Activated T-helper 2 cell treated with anti-CD3 and anti-CD28 coated beads, Interferon-gamma antibody, Interleukin-2, Interleukin-4, amounts not matched to agents 10 μg/mL and 5 μg/mL and 100 μg/mL, durations not matched to agents 14 hours and 24 hours and 36 hours (primary cell): ENCODE measurements at places on chromosomes 4 and X. TPM values are rescaled to one million over a fixed set of nuclear protein-coding genes. Genes with fewer than 3 reads are reported as not detected.
A peak's percentile ranks its signal among the peaks of the same experiment; 100 is the strongest.

DNA sequence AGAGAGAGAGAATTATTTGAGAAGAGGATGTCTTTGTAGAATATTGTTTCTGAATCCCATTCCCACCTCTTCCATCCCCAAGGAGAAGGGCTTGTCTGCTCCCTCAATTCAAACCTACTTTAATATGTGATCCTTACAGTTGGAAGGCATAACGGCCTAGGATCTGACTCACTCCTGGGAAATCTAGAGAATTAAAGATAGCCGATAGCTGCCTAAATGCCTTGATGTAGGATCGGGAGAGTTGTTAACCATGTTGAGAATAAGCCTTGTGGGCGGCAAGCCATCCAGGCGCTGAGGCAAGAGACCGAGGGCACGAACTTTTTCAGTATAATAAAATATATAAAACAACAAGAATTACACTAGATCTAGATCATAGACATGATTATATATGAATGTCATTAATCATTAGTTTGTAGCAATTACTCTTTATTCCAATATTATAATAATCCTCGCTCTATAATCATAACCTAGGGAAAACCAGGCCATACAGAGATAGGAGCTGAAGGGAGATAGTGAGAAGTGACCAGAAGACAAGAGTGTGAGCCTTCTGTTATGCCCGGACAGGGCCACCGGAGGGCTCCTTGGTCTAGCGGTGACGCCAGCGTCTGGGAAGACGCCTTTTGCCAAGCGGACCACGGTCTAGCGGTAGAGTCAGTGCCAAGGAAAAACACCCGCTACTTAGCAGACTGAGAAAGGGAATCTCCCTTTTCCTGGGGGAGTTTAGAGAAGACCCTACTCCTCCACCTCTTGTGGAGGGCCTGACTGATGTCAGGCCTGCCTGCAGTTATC, 13.5 kb downstream of the EMCN start:
- no peak overlapping the region for H3K27ac ChIP-seq
- peaks cover 3% of the 10 kb centered on the region for H3K27me3 ChIP-seq
- no peaks in the 10 kb centered on the region for H3K4me1 ChIP-seq
- H3K36me3 ChIP-seq, result no peaks in the 10 kb centered on the region
- no peak for DNase-seq
- H3K4me3 ChIP-seq, result no peak overlapping the region

DNA sequence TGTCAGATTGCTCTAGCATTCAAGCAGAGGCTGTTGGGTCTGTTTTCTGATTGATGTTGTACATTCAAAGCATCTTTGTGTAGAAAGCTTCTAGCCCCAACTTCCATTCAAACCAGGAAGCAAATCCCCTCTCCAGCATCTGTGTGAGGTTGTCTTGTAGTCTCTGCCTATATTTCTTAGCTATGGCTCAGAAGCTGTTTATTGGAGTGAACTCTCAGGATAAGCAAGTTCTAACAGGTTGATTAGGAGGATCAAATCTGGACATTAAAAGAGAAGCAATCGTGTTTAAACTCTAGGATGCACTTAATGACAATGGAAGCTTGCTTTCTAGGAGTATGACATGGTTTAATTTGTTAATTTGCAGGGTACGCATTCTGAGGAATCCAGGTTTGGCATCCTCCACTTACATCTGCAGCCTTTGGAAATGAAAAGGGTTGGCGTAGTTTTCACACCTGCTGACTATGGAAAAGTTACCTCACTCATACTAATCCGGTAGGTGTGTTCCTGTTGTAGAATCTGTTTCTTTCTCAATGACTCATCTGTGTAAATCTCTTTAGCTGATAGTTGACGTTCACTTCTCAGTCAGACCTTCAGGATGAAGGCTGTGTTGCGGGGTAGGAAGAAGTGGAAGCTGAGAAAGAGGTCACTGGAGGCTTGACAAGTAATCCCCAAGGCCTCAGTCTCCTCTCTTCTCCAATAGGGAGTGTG, 88.0 kb upstream of the TLR2 start:
- no peaks in the 10 kb centered on the region for H3K27me3 ChIP-seq
- peak overlapping the region; percentile 1 for H3K27ac ChIP-seq
- no peak overlapping the region for H3K4me3 ChIP-seq

- no peak overlapping the region for H3K27ac ChIP-seq
- peaks cover 2% of the 10 kb centered on the region for H3K4me1 ChIP-seq
- no peak overlapping the region for H3K4me3 ChIP-seq
- H3K27me3 ChIP-seq, result no peaks in the 10 kb centered on the region
- DNase-seq, result no peak
Observed at GRCh38 chrX:9147086-9147485, 113.2 kb upstream of the FAM9B start.

- H3K4me3 ChIP-seq, result no peak overlapping the region
- no peaks in the 10 kb centered on the region for H3K36me3 ChIP-seq
- no peaks in the 10 kb centered on the region for H3K4me1 ChIP-seq
- no peak for DNase-seq
- no peak overlapping the region for H3K27ac ChIP-seq
- no peaks in the 10 kb centered on the region for H3K27me3 ChIP-seq
Observed at GRCh38 chr4:134024251-134024650, 177.3 kb downstream of the PABPC4L start.

- H3K36me3 ChIP-seq, result no peaks in the 10 kb centered on the region
- H3K27ac ChIP-seq, result no peak overlapping the region
- no peaks in the 10 kb centered on the region for H3K4me1 ChIP-seq
- no peak overlapping the region for H3K4me3 ChIP-seq
- no peak for DNase-seq
- H3K27me3 ChIP-seq, result no peaks in the 10 kb centered on the region
Observed at GRCh38 chr4:176616151-176616550, 176.6 kb downstream of the VEGFC start.

- H3K4me1 ChIP-seq, result peaks cover 30% of the 10 kb centered on the region
- DNase-seq, result no peak
- H3K27me3 ChIP-seq, result no peaks in the 10 kb centered on the region
- peaks cover 4% of the 10 kb centered on the region for H3K36me3 ChIP-seq
Observed at GRCh38 chr4:150942539-150942938, 72.5 kb downstream of the LRBA start.

The NSG1 gene
- total RNA-seq, result not detected in 2 replicates

- H3K4me3 ChIP-seq, result no peak overlapping the region
- H3K36me3 ChIP-seq, result no peaks in the 10 kb centered on the region
- H3K27ac ChIP-seq, result no peak overlapping the region
- DNase-seq, result no peak
Observed at GRCh38 chr4:73976716-73977115, 5.1 kb downstream of the PF4 start.

The PPP2R2C gene
- not detected in 2 replicates for total RNA-seq

DNA sequence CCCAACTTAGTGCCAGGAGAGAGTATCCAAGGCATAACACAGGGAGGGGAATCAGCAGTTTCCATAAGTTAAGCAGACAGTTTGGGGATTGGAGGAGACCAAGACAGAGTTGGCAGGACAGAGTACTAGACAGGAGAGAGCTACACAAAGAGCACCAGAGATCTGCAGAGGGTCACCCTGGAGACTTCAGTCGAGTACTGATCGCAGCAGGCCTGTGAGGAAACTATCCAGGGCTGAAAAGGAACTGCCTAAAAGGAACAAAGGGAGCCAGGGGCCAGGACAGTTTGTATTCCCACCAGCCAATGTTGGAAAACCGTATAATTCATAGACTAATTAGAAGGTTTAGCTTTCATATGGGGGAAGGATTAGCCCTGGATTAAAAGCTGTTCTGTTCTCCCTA, 80.6 kb upstream of the ENPP6 start:
- DNase-seq, result no peak
- peaks cover 3% of the 10 kb centered on the region for H3K4me1 ChIP-seq
- H3K27me3 ChIP-seq, result no peaks in the 10 kb centered on the region
- no peak overlapping the region for H3K27ac ChIP-seq
- no peak overlapping the region for H3K4me3 ChIP-seq

GRCh38 chr4:7169134-7169533, 23.2 kb upstream of the SORCS2 start:
- peaks cover 2% of the 10 kb centered on the region for H3K27me3 ChIP-seq
- no peak overlapping the region for H3K27ac ChIP-seq
- H3K4me3 ChIP-seq, result no peak overlapping the region
- no peak for DNase-seq

DNA sequence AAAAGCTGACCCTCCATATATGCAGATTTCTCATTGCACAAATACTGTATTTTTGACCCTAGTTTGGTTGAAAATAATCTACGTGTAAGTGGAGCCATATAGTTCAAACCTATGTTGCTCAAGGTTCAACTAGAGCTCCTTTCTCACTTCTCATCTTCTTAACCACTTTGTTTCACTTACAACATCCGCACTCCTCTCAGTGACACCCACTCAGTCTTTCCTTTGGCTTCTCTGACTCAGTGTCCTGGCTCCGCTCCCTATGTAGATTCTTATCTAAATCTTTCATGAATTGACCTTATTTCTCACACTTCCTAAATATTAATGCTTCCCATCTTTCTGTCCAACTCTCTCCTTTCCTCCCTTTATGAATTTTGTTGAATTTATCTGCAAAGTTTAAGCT, 32.9 kb upstream of the DKK2 start:
- no peak for DNase-seq
- no peak overlapping the region for H3K27ac ChIP-seq
- peaks cover 2% of the 10 kb centered on the region for H3K4me1 ChIP-seq
- H3K27me3 ChIP-seq, result no peaks in the 10 kb centered on the region
- no peak overlapping the region for H3K4me3 ChIP-seq

- peaks cover 33% of the 10 kb centered on the region for H3K36me3 ChIP-seq
- H3K4me1 ChIP-seq, result peaks cover 34% of the 10 kb centered on the region
- H3K27me3 ChIP-seq, result no peaks in the 10 kb centered on the region
- H3K4me3 ChIP-seq, result no peak overlapping the region
- H3K27ac ChIP-seq, result peak overlapping the region; percentile 35
Observed at GRCh38 chr4:112183252-112183651, 38.0 kb downstream of the FAM241A start.

DNA sequence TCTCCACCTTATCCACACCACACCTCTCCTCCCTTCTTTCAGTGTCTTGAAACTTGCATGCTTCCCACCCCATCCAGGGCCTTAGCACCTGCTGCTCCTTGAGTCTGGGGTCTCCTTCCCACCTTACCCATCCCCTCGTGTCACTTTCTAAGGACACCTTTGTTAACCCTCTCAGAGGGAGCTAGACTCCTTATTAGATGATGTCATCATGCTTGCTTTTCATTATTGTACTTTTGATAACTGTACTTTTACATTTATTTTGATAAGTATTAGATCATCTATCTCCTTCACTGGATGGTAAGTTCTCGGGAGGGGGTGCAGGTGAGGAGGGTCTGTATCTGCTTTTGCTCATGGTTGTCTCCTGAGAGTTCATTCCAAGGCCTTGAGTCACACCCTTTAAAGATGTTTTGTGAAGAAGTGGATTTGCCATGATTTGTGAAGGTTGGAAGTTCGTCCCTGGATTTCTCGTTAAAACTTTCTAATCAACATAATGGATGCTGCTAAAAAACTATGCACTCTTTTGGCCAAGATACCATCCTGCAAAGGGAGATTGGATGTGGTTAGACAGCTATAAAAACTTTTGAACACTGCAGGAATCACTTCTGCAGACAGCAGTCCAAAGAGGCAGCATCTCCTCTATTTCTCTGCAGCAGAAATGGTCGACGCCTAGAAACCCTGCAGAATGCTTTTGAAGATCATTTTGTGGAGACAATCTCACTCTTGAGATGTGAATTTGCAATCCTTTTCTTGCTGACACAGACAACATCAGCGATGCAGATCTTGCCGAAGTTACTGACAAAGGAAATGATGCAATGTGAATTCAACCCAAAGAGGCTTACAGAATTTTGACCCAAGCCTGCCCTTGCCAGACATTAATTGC, 69.6 kb downstream of the ENPP6 start:
- no peaks in the 10 kb centered on the region for H3K27me3 ChIP-seq
- no peaks in the 10 kb centered on the region for H3K36me3 ChIP-seq

DNA sequence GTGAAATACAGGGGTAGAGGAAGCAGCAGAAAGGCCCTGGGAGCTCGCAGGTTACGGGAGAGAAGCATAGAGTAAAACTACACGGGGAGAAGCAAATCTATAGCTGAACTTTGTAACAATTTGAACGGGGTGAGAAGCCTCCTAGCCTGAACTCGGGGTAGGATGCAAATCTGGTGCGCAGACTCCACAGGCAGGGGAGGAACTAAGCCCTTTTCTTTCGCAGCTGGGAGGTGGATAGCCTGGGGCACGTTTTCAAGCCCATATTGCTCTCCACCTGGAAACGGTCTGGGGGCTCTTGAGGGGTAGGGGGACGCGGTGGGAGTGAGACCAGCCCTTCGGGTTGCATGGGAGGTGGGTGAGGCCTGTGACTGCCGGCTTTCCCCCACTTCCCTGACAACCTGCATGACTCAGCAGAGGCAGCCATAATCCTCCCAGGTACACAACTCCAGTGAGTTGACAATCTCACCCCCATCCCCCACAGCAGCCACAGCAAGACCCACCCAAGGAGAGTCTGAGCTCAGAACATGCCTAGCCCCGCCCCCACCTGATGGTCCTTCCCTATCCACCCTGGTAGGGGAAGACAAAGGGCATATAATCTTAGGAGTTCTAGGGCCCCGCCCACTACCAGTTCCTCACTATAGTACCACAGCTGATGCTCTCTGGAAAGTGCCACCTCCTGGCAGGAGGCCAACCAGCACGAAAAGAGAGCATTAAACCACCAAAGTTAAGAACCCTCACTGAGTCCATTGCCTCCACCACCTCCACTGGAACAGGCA, 29.9 kb downstream of the SOWAHB start:
- no peak overlapping the region for H3K27ac ChIP-seq
- peaks cover 1% of the 10 kb centered on the region for H3K27me3 ChIP-seq
- H3K4me1 ChIP-seq, result no peaks in the 10 kb centered on the region
- no peak overlapping the region for H3K4me3 ChIP-seq
- H3K36me3 ChIP-seq, result no peaks in the 10 kb centered on the region

The HEPH gene
- not detected in 2 replicates for total RNA-seq

DNA sequence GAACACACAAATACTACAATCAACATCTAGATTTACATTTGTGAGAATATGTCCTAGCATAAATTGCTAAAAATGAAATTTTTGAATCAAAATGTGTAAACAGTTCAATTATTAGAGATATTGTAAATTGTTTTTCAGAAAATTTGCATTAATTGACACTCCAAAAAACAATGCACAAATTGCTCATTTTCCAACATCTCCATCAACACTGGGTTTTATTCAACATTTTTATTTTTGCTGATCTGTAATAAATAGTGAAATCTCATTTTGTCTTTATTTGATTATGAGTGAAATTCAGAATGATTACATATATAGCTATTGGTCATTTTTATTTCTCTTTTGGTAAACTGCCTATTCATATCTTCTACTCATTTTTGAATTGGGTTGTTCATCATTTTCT, 120.0 kb upstream of the GRIA3 start:
- H3K4me3 ChIP-seq, result no peak overlapping the region
- DNase-seq, result no peak

The SMIM10 gene
- 1.8 and 1.9 TPM in 2 replicates for total RNA-seq

The IL2RG gene
- total RNA-seq, result 358 and 366 TPM in 2 replicates

GRCh38 chrX:13188731-13189309, 131.0 kb downstream of the ATXN3L start:
- peaks cover 6% of the 10 kb centered on the region for H3K4me1 ChIP-seq
- no peaks in the 10 kb centered on the region for H3K36me3 ChIP-seq
- H3K4me3 ChIP-seq, result no peak overlapping the region
- no peak for DNase-seq

DNA sequence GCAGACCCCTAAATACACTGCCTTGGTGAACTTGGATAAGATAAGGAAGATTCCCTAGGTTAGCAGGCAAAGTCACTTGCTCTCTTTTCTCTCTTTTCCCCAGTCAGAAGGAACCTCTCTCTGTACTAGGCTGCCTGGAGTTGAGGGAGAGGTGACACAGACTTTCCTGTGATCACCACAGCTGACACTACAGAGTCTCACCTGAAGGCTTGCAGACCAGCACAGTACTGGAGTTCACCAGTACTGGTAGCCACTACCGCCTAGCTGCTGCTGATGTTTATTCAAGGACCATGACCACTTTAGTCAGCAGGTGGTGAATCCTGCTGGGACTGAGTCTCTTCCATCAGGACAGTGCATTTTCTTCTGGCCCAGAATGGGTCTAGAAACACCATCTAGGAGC, 63.3 kb downstream of the PTPN13 start:
- peaks cover 2% of the 10 kb centered on the region for H3K27me3 ChIP-seq
- no peaks in the 10 kb centered on the region for H3K36me3 ChIP-seq
- H3K4me1 ChIP-seq, result no peaks in the 10 kb centered on the region
- H3K27ac ChIP-seq, result no peak overlapping the region
- no peak for DNase-seq
